RPMI8226 (cell line): ENCODE measurements at places on chromosomes 12 and 14.

GRCh38 chr14:51792809-51793208 is 67.6 kb upstream of the GNG2 start:
- no peak for DNase-seq

DNA sequence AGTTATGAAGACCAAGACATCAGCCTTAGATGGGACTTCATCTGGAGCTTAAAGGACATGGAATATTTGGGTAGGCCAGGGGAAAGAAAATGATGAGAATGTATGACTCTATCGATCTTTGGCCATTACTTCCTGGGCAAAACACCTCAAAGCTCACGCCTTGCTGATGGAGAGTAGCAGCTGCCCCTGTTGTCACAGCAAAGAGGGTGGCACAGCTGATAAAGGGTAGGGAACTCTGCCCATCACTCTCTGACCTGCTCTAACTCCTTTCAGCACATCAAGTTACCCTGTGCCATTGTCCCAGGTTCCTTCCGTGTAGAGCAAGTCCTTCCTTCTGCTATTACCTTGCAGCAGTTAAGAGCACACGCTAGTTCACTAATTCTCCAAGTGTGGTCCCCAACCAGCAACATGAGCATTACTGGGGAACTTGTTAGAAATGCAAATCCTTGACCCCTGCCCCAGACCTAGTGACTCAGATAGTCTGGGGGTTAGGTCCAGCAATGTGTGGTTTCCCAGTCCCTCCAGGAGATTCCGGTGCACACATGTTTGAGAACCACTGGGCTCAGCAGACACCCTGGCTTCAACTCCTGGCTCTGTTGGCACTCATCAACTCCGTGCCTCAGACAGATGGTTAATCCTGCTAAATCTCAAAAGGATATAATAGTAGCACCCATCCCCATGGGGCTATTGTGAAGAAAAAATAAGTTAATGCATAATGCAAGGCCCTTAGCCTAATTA is 93.7 kb upstream of the EEA1 start:
- no peak for DNase-seq

DNA sequence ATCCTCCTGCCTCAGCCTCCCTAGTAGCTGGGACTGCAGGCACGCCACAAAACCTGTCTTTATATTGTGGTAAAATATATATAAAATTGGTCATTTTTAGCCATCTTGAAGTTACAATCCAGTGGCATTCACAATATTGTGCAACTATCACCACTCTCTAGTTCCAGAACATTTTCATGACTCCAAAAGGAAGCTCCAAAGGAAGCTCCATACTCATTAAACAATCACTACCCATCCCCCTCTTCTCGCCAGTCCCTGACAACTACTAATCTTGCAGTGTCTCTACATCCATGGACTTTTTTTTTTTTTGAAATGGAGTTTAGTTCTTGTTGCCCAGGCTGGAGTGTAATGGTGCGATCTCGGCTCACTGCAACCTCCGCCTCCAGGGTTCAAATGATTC is 3.1 kb downstream of the GCH1 start:
- no peak for DNase-seq

GRCh38 chr14:31819281-31819680 is 257.8 kb upstream of the ARHGAP5 start:
- no peak for DNase-seq

- no peak for DNase-seq
These were observed 16.1 kb upstream of the HDAC7 start for GRCh38 chr12:47835831-47836155.

GRCh38 chr12:121224591-121224990 is 14.7 kb downstream of the P2RX4 start:
- DNase-seq, result no peak

DNA sequence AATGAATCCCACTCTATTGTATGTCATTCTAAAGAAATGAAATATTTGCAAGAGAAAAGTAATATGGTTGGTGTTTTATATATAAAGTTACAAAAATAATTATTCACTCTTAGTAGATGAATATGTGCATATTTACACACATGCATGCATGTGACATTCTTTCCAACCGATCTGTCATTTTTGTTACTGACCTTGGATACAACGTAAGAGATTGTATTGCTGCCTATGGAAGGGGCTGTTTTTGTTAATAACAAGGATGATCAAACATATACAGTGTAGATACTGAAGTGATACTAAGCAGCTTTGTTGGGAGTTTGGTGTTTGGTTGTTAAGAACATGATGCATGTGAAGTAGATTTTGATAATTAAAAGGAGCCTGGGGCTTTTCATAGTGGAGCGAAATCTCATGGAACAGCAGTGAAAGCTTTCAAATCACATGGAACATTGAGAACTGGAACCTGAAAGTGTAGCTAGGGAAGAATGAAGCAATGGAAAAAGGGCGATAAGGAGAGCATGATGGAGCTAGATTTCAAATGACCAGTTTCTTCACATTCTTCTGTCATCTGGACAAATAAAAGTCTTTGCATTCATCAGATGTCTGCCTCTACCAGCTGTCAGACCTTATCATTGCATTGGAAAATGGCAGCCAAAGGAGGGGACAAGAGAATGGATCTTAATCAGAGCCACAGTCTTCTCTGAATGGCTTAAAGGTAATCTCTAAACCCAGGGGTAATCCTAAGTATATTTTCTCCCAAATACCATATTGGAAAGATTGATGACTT is 10.0 kb downstream of the BORCS5 start:
- DNase-seq, result no peak
